Ascending aorta (tissue), 2 donors: ENCODE measurements at places on chromosomes 16 and 17. TPM values are rescaled to one million over a fixed set of nuclear protein-coding genes. Genes with fewer than 3 reads are reported as not detected.

SCGB1C2 gene
- total RNA-seq, result not detected

WNK4 gene
- total RNA-seq, result not detected

TSPAN10 gene
- total RNA-seq, result not detected

KRT15 gene
- total RNA-seq, result 0.32 TPM

SLC6A2 gene
- total RNA-seq, result not detected

NTN3 gene
- total RNA-seq, result not detected

NPIPB13 gene
- 1.3 TPM for total RNA-seq
